Fibroblast of gingiva (primary cell): ENCODE measurements at places on chromosomes 12 and 14.
A peak's percentile ranks its signal among the peaks of the same experiment; 100 is the strongest.

GRCh38 chr14:44616204-44616603 lies 109.1 kb upstream of the FSCB start:
- no peak for DNase-seq

GRCh38 chr12:459430-460258 lies at the start of gene B4GALNT3:
Gene B4GALNT3 (plus strand): TSS chr12:459939. CDS start chr12:460377, 438 bp downstream.
- DNase-seq, result no peak

DNA sequence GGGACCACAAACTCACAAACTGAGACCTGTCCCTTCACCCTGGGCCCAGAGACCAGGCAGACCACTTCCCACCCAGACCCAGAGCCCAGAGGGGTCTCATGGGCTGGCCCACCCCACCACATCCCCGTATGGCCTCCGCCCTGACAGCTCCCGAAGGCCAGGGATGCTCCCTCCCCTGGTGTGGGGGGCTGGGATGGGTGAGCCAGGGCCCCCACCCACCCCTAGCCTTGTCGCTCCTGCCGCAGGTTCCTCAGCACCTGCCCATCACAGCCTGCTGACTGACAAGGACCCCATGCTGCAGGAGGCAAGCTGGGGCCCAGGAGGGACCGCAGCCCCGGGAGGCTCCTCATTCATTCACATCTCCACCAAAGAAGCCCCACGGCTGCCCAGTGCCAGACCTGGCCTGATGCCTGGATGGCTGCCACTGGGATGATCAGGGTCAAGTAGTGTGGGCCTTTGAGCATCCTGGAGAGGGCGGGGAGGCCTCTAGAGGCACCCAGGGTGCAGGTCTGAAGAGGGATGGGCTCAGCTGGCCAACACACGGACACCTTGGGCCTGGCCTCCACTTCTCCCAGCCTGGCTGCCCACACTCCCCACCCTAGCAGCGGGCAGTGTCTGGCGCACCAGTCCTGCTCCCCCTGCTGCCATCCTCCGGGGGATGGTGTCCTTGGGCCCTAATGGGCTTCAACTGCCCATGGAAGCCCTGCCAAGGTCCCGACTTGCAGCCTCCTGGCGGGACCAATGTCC lies 24.7 kb upstream of the GPR132 start:
- no peak for DNase-seq

- DNase-seq, result no peak
These were observed 5.3 kb downstream of the TRPV4 start for GRCh38 chr12:109827566-109828550.

DNA sequence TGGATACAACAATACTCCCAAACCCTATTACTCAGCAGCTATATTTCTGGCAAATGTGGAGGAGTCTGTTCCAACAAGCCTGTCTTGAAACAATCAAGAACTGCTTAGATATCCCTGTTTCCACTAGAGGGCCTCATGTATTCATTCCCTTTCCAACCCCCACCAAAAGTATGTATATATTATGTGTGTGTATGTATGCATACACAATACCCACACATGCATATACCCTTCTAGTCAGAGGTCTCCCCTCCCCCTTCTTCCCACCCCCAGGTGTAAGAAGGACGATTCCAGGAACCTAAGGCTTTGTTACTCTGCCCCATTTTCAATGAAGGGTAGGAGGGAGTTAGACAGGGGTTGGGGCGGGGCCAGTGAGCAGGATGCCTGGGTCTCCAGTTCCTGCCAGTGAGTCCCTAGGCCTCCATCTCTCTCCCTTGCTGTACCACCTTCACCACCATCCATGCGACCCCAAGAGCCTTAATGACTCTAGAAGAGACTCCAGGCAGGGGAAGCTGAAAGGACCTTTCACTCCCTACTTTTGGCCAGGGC lies at the start of gene DGKA:
Gene DGKA (plus strand): TSS at position 392 of the 546 bp plus-strand sequence. CDS start 5,342 bp downstream, outside the sequence.
- DNase-seq, result peak; percentile 82

GRCh38 chr12:20777420-20777819 lies 33.1 kb upstream of the SLCO1B3 start:
- DNase-seq, result no peak

DNA sequence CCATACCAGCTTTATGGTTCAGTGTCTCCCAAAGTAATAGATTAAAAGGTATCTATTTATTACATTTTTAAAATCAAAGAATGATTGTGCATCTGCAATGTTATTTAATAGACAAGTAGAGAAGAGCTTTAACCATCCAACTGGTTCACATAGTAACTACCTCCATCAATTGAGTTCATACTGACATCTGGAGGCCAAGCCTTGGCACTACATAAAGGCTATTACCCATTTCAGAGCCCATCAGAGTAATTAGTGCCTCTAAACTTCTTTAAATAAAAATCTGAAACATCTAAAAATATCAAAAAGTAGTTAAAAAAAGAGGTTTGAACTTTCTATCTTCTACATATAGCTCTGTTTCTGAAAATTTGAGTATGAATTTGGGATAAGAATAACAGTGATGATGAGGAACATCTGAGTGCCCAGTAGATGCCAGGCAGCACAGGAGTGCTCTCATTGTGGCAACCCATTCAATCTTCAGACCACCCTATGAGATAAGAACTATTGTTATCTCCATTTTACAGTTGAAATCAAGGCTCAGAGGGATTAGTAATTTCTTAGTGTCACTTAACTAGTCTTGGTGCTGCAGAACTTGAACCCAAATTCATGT lies 132.9 kb upstream of the DAAM1 start:
- DNase-seq, result peak; percentile 39

DNA sequence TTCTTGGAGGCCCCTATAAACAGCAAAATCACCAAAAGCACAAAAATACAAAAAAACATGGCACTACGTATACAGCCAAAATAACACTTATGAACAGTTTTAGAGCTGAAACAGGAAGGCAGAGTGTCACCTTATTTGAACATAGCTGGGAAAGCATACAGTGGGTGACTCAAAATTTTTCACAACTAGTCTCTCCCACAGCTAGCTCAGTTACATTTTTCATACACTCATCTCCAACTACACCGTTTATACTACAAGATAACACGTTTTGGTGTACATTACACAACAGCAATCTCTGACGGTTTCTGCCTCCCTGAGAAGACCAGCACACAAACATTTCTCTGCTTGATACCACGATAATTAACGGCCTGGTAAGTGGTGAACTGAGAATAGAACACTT lies 2.9 kb downstream of the RAD52 start:
- peak; percentile 11 for DNase-seq

GRCh38 chr12:2389079-2389790 lies 336.4 kb downstream of the CACNA1C start:
- DNase-seq, result no peak

GRCh38 chr12:52395761-52396434 lies 10.2 kb downstream of the KRT82 start:
- DNase-seq, result peak; percentile 44

DNA sequence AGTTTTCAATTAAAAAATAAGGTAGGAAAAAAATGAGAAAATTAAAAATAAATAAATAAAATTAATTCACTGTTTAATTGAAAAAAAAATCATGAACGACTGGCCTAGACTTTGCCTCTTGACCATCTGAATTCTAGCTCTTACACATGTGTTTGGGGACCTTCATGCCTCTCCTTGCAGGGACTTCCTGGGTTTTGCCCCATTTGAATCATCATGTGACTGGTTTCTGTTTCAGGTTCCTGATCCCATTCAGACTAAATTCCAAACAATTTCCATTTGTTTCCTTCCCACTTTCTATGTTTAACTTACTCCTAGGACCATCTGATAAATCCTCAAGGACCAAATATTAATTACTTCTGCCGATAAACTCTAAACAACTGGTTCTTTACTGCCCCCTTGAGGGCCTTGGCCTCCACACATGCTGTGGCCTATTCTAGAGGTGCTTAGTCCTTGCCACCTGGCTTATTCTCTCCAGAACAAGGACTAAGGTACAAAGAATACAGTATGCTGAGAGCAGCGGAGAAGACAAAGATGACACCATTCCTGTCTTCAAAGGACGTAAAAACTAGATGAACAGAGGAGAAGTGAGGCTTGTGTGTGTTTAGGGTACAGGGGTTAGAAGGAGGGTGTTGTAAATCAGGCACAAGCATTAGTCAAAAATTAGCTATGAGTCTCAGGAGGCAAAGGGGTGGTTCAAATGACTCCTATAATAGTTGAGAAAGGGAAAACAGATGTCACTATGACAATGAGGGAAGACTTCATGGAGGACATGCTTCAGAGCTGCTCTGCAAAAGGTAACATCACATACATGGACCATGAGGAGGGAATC lies 125.8 kb upstream of the AVPR1A start:
- DNase-seq, result peak; percentile 13

DNA sequence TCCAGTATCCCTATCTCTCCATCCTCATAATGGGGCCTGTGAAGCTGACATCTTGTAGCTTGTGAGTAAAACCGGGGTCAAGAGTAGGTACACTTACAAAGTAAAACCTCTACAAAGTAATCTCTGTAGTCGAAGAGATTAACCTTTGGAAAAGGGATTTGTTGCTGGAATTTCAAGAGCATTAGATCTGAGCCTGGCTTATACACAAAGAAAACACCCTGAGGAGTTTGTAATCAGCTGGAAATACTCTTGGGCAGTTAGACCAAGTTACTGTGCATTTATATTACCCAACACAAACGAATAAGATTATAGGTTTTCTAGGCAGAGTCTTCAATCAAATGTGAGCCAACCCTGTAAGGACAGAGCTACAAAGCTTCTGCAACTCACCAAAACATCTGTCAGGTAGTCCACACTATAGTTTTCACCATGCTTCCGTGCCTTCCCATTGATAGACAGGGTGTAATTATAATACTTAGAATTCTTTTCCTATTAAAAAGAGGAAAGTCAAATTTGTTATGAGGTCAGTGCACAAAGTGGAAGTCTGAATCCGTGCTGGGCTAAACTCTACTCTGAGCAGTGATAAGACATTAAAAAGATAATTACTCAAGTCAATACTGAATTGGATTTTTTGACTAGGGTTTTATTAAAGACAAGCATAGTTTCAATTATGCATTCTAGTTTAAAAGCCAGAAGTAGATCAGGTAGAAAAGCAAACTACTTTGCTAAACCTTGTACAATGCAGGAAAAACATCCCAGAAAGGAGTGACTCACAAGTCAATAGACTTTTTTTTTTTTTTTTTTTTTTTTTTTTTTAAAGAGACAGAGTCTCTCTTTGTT lies 14.6 kb downstream of the GNS start:
- DNase-seq, result peak; percentile 11

DNA sequence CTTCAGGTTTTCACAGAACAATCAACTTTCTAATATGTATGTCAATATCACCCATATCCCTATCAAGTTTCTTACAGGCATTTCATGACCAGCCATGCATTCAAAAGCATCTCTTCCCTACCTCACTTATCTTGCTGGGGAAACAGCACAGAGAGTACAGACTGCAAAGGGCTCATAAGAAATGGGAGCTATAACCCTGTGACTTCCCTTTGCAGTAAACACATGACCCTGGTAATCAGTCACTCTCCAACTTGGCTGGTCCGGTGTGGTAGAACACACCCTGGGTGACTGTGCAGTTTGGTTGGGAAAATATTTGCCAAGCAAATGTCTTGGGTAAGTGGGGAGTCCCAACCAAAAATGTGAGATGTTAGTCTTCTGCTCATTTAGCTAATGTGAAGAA lies 49.4 kb upstream of the TMCC3 start:
- DNase-seq, result no peak

- no peak for DNase-seq
These were observed 18.7 kb downstream of the RASAL1 start for GRCh38 chr12:113116875-113117274.

DNA sequence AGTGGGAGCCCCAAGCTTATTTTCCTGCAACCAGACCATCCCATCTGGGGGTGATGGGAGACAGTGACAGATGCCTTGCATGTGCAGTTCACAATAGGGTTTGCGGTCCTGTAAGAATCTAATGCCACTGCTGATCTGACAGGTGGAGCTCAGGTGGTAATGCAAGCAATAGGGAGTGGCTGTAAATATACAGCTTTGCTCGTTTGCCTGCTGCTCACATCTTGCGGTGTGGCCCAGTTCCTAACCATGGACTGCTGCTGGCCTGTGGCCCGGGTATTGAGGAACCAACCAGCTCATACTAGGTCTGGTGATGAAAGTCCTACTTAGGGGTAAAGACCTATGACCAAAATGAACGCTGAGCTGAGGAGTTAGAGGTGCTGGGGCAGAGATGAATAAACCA lies 36.1 kb upstream of the CCDC88C start:
- peak; percentile 4 for DNase-seq

DNA sequence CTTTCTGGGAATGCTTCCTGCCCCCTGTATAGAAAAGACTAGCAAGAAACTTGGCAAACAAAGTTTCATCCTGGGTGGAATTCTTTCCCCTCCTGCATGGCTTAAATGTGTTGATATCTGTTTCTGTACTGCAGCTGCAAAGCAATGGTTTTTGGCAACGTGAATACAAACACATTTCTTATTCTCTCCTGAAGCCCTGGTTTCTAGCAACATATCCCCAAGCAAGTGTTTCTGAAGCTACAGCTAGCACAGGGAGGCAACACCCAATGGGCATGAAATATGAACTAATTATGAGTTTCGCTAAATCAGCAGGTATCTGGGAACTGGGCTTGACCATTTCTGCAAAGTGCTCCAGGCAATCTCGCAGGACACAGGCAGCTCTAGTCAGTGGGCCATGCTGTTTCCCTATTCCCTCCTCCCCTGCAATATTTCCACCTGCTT lies 392.3 kb upstream of the TMPO start:
- no peak for DNase-seq

DNA sequence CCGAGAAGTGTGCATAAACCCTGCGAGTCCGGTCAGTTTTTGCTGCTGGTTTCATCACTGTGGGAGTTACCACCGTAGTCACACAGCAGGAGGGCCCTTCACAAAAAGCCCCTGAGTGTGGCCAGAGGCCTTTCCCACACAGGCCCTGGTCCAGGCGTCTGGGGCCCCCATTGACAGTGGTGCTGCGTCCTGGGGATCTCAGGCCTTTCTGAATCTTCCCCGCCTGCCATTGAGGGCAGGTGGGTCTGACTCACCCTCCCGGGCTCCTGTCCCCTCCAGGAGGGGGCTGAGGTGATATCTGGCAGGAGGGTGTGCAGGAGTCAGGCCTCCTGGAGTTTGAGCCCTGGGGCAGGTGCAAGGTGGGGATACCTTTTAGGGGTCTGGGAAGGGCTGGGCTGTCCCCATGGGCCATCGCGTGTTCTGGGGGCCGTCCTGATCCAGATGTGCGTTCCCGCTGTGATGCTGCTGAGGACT lies 358.5 kb downstream of the TMEM121 start:
- DNase-seq, result no peak

DNA sequence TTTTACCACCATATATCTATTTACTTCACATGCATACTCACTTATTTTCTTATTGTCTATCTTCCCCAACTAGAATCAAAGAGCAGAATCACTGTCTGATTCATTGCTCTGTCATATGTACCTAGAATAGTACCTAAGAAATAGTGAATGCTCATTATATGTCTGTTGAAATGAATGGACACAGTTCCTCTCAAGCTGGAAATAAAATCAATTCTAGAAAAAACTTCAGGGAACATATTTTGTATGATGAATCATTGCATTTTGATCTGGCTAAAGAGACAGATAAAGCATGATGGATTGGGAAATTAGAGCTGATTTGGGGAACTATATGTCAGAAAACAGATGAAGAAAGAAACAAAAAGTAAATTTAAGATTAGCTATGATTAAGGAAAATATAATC lies 623.3 kb downstream of the C12orf50 start:
- no peak for DNase-seq

DNA sequence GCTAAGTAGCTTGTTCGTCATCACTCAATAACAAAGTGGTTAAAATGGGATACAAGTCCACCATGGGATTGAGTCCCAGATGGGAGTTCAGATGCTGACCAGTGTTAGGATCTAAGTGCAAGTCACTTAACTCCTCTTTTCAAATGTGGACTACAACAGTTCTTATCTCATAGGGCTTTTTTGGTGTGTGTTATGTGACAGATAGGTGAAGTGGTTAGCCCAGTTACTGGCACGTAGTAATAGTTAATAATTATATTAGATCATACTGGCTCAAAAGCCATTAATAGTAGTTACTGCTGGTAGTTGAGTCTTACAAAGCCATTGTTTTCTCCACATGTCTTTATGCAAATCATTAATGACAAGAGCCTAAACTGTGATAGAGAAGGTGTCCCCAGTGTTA lies 73.2 kb downstream of the RCOR1 start:
- no peak for DNase-seq
